Heart left ventricle (tissue), 16 donors: ENCODE measurements at places on chromosomes 5 and 9. TPM values are rescaled to one million over a fixed set of nuclear protein-coding genes. Genes with fewer than 3 reads are reported as not detected.

DNA sequence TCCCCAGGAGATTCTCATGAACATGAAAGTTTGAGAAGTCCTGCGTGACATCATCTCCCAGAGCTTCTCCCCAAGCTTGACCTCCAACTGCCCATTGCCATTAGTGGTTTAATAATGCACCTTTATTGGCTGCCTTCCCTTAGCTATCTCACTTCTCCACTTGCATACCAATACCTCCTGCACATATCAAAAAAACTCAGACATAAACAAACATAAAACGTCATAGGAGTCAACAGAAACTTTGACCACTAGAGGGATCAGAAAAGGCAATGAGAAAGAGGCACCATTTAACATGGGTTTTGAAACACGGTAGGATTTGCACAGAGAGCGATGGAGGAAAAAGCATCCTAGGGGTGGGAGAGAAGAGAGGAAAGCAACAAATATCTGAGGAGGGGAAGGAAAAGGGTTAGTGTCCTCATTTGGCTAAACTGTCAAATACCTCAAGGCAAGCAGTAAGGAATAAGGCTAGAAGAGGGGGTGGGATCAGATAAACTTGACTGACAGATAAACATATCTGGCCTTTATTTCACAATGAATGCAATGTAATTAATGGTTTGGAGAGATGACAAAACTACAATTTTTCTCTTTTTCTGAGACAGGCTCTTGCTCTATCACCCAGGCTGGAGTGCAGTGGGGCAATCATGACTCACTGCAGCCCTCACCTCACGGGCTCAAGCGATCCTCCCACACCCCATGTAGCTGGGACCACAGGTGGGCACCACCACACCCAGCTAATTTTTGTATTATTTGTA lies 27.0 kb downstream of the GNAQ start:
- no peak for DNase-seq

DNA sequence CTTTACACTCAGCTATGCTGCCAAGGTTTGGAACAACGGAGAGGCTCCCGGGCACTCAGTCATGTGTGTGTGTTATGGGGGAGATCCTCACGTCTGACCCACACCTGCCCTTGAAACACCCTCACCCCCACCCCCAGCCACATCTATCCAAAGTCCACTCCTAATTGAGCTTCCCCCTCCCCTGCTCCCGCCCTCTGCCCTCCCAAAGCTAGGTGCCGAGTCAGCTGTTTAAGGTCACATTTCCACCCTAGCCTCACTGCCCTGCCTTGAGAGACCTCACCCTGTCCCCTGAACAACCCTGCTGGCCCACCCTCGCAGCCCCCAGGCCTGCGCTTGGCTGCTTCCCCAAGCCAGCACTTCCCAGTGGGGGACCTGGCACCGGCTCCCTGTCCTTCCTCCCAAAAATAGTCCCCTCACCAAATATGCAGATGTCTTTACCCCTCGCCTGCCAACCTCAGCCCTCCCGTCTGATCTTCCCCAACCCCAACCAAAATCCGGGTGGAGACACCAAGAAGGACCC lies 36.0 kb downstream of the GLDC start:
- no peak for DNase-seq

GRCh38 chr9:14989811-14990210 lies 79.6 kb upstream of the FREM1 start:
- no peak for DNase-seq

GRCh38 chr5:14168793-14169262 lies 25.7 kb downstream of the TRIO start:
- DNase-seq: no peak

DNA sequence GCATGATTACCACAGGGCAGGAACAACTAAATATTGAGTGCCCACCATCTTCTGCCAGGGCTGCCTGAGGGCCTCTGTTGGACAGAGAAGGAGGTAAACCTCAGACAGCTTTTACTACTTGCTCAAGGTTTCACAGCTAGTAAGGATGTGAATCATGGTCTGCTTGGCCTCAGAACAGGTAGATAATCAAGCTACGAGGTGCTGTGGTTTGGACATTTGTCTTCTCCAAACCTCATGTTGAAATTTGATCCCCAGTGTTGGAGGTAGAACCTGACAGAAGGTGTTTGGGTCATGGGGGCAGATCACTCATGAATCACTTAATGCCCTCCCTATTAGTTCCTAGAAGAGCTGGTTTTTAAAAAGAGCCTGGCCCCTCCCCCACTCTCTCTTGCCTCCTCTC lies 541.2 kb upstream of the TRPC7 start:
- no peak for DNase-seq

- no peak for DNase-seq
Measured at GRCh38 chr9:113992994-113993393, 85.1 kb downstream of the AMBP start.

- no peak for DNase-seq
Measured at GRCh38 chr9:112570671-112571167, 84.1 kb downstream of the KIAA1958 start.

- no peak for DNase-seq
Measured at GRCh38 chr9:86667307-86667706, 280.0 kb downstream of the GAS1 start.

- no peak for DNase-seq
Measured at GRCh38 chr5:100780376-100780870, 122.7 kb downstream of the ST8SIA4 start.

- DNase-seq: no peak
Measured at GRCh38 chr5:177089127-177089526, 2.4 kb downstream of the FGFR4 start.

GRCh38 chr9:127890053-127890452 lies 9.3 kb downstream of the ST6GALNAC6 start:
- no peak for DNase-seq

GRCh38 chr5:107012371-107012770 lies 658.4 kb downstream of the EFNA5 start:
- DNase-seq: no peak

GRCh38 chr9:121026260-121026691 lies 23.8 kb downstream of the C5 start:
- DNase-seq: no peak

INIP gene
- 11.4 TPM for total RNA-seq

MARCOL gene
- total RNA-seq: not detected

GAPT gene
- not detected for total RNA-seq

GOLGA2 gene
- 86.7 TPM for total RNA-seq

SPINK4 gene
- total RNA-seq: not detected
